ENCODE measurements at places on chromosomes 16 and 17. TPM values are rescaled to one million over a fixed set of nuclear protein-coding genes. Genes with fewer than 3 reads are reported as not detected.

GRCh38 chr16:82657239-82657638 is 30.5 kb downstream of the CDH13 start:
- H3K27me3 ChIP-seq: no peaks in the 10 kb centered on the region
- H3K27ac ChIP-seq: no peak overlapping the region
- no peak for DNase-seq
- no peaks in the 10 kb centered on the region for H3K36me3 ChIP-seq
- peaks cover 59% of the 10 kb centered on the region for H3K4me1 ChIP-seq

DNA sequence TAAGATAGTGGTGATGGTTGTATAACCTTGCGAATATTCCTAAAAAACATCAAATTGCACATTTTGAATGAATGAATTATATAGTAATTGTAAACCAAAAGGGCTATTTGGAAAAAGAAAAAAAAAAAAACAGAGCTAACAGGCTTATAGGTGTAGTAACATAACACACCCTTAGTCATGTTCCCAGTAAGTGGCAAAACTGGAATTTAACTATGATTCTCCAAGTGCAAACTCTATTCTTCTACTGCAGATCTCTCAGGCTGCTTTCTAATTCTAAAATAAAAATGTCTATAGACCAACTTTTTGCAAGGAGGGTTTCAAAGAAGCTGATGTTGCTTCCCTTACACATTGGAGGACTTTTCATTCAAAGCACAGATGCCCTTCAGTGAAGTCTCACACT is 293.2 kb upstream of the MON1B start:
- no peak overlapping the region for H3K27ac ChIP-seq
- no peaks in the 10 kb centered on the region for H3K27me3 ChIP-seq
- H3K36me3 ChIP-seq: no peaks in the 10 kb centered on the region
- no peak overlapping the region for H3K4me3 ChIP-seq
- H3K4me1 ChIP-seq: no peaks in the 10 kb centered on the region

DNA sequence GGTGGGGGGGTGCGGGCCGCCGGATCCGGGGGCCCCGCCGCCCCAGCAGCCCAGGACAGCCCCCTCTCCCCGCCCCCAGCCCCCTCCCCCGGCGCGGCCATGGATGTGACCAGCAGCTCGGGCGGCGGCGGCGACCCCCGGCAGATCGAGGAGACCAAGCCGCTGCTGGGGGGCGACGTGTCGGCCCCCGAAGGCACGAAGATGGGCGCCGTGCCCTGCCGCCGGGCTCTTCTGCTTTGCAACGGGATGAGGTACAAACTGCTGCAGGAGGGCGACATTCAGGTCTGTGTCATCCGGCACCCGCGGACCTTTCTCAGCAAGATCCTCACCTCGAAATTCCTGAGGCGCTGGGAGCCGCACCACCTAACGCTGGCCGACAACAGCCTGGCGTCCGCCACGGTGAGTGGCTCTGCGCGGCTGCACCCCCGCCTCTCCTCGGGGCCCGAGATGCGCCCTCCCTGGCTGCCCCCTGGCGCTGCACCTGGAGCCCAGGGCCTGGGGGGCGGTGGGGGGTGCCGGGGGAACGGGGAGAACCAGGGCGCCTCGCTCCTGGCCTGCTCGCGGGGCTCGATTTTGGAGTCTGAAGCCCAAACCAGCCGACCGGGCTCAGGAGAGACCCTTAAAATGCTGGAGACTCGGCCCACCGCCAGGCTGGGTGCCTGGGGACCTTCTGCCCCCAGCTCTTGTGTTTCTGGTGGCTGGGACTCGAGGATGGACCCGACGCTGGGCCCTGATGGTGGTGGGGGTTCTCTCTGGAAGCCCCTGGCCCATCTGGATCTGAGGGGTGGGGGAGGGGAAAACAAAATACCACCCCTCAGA is 744 bp downstream of the CMIP start:
- H3K27me3 ChIP-seq: no peaks in the 10 kb centered on the region
- H3K4me3 ChIP-seq: peak overlapping the region; percentile 93
- no peaks in the 10 kb centered on the region for H3K36me3 ChIP-seq

PHOSPHO1 gene
- total RNA-seq: not detected

NOD2 gene
- total RNA-seq: 0.49 TPM

DNA sequence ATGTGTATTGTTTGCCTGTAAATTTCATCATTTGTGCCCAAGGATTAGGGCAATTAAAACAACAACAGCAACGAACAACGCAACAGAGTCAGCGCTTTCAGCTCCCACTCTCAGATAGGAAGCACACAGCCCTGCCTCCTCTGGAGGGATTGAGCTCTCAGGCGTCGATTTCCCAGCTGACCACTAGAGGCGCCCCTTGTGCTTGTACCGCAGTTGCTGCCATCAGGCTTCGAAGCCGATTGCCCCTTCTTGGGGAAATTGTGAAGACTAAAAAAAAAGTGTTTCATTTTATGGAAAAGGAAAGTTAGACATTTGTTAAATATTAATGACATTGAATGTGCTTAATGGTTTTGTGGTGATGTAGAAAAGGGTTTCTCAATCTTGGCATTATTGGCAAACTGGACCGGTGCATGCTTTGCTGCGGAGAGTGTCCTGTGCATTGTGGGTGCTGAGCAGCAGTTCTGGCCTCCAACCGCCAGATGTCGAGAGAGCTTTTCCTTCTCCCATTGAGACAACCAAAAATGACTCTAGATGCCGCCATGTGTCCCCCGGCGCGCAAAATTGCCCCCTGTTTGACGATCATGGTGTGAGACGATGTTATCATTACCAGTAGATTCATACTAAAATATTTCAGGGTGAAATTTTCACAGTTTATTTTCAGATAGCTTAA is 650.4 kb upstream of the RBFOX1 start:
- peaks cover 1% of the 10 kb centered on the region for H3K27me3 ChIP-seq
- no peaks in the 10 kb centered on the region for H3K4me1 ChIP-seq
- no peaks in the 10 kb centered on the region for H3K36me3 ChIP-seq
- no peak overlapping the region for H3K27ac ChIP-seq

- H3K27me3 ChIP-seq: peaks cover 7% of the 10 kb centered on the region
- no peaks in the 10 kb centered on the region for H3K36me3 ChIP-seq
- DNase-seq: no peak
- H3K27ac ChIP-seq: no peak overlapping the region
- H3K4me3 ChIP-seq: no peak overlapping the region
Measured at GRCh38 chr17:43814026-43814425, 18.9 kb downstream of the MPP3 start.

GRCh38 chr16:68429076-68429854 is 19.0 kb downstream of the SMPD3 start:
- no peaks in the 10 kb centered on the region for H3K36me3 ChIP-seq
- no peak for DNase-seq
- no peak overlapping the region for H3K4me3 ChIP-seq
- no peaks in the 10 kb centered on the region for H3K27me3 ChIP-seq

GRCh38 chr17:6421700-6422604 is 13.0 kb downstream of the AIPL1 start:
- no peaks in the 10 kb centered on the region for H3K36me3 ChIP-seq
- H3K4me3 ChIP-seq: no peak overlapping the region
- peaks cover 16% of the 10 kb centered on the region for H3K27me3 ChIP-seq
- peak; percentile 60 for DNase-seq

ABAT gene
- 10.0 TPM for total RNA-seq

- peaks cover 15% of the 10 kb centered on the region for H3K27me3 ChIP-seq
- H3K36me3 ChIP-seq: peaks cover 11% of the 10 kb centered on the region
- no peak for DNase-seq
Measured at GRCh38 chr17:79795795-79796443, 958 bp downstream of the CBX8 start.

GRCh38 chr16:81003610-81004460 is 2.9 kb downstream of the CMC2 start:
- H3K36me3 ChIP-seq: no peaks in the 10 kb centered on the region
- peak overlapping the region; percentile 78 for H3K4me3 ChIP-seq
- H3K27me3 ChIP-seq: no peaks in the 10 kb centered on the region
- no peak for DNase-seq

DNA sequence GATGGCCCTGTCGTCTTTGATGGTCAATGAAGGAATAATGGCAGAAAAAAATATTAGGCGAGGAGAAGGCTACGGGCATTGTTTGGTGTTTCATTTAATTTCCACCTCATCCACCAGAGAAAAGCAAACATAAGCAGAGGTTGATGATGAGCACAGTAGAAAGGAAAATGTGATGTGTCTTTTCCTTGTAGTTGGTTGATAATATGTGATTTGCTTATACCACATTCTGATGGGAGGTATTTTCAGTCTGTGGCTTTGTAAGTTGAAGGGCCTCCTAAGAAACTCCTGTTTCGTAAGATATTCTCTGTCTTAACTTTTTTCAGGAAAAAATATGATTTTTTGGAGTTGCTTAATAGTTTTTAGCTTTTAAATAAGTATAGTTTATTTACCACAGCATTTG is 215.7 kb downstream of the PRKCA start:
- DNase-seq: no peak
- no peak overlapping the region for H3K27ac ChIP-seq
- H3K4me3 ChIP-seq: no peak overlapping the region
- H3K4me1 ChIP-seq: peaks cover 51% of the 10 kb centered on the region
- peaks cover 4% of the 10 kb centered on the region for H3K36me3 ChIP-seq

KRTAP29-1 gene
- total RNA-seq: not detected

- H3K27me3 ChIP-seq: peaks cover 57% of the 10 kb centered on the region
- H3K27ac ChIP-seq: peak overlapping the region; percentile 19
- DNase-seq: no peak
- no peaks in the 10 kb centered on the region for H3K36me3 ChIP-seq
Measured at GRCh38 chr16:30027588-30028437, 3.3 kb downstream of the TLCD3B start.

DNA sequence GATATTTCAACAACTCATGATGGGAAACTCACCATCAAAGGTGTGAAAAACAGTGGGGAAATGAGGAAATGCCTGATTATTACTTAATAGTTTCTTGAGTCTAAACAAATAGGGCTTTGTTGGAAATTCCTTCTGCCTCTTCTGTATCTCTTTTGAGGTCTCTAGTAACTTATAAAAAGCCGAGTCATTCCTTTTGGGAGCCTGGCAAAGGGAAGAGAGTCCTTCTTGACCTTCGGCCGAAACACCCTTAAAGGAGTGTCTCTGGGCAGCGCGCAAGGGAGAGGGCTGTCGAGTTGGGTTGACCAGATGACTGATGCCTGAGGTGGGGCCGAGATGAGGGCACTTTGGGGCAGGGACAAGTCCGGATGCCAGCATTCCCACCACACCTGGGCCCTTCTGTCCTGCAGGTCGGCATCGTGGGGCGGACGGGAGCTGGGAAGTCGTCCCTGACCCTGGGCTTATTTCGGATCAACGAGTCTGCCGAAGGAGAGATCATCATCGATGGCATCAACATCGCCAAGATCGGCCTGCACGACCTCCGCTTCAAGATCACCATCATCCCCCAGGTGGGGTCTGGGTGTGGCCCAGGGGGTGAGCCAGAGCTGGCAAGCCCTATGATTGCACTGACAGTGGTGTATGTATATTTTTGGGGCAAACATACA is 89.2 kb downstream of the ABCC6 start:
- H3K27me3 ChIP-seq: no peaks in the 10 kb centered on the region
- peak overlapping the region; percentile 42 for H3K4me3 ChIP-seq
- no peak for DNase-seq
- no peak overlapping the region for H3K27ac ChIP-seq
- H3K36me3 ChIP-seq: peaks cover 27% of the 10 kb centered on the region

- H3K4me1 ChIP-seq: no peaks in the 10 kb centered on the region
- no peaks in the 10 kb centered on the region for H3K27me3 ChIP-seq
- no peak overlapping the region for H3K4me3 ChIP-seq
- DNase-seq: no peak
- H3K27ac ChIP-seq: no peak overlapping the region
Measured at GRCh38 chr17:21239680-21240368, 13.4 kb downstream of the NATD1 start.

HS3ST3A1 gene
- not detected for total RNA-seq

- peaks cover 3% of the 10 kb centered on the region for H3K4me1 ChIP-seq
- H3K36me3 ChIP-seq: peaks cover 85% of the 10 kb centered on the region
- no peak overlapping the region for H3K4me3 ChIP-seq
- DNase-seq: no peak
- H3K27ac ChIP-seq: no peak overlapping the region
Measured at GRCh38 chr17:19656851-19657581, 8.5 kb downstream of the ALDH3A2 start.

DNA sequence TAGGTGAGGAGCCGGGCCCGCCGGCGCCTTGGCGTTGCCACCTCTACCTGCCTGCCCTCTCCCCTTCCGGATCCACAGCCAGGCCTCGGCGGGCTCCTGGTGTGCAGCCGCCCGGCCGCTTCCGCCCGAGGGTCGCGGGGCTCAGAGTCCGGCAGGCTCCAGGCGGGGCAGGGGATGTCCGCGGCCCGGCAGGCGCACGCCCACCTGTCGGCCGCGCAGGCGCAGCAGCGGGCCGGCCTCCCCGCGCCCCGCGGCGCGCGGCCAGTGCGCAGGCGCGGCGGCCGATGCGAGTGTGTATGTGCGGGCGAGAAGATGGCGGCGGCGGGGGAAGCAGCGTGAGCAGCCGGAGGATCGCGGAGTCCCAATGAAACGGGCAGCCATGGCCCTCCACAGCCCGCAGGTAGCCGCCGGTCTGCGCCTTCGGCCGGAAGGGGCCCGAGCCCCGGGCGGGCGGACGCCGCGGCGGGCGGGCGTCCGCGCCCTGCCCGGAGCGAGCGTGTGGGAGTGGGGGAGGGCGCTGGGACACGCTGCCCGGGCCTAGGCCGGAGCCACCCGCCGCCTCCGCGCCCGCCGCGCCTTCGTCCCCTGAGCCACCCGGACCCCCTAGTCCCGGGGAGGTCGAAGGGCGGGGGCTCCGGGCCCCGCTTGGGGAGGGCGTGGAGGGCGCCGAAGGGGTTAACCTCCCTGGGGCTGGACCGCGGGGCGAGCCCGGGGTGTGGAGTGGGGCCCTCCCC is at the start of gene USP10:
TSS of gene USP10 (plus strand) at position 289 of the 734 bp plus-strand sequence. CDS start at position 380, 91 bp downstream.
- H3K27me3 ChIP-seq: no peaks in the 10 kb centered on the region
- H3K27ac ChIP-seq: peak within 1 kb of the TSS; percentile 97
- H3K36me3 ChIP-seq: peaks cover 4% of the 10 kb centered on the region
- DNase-seq: peak; percentile 89
- peak within 1 kb of the TSS; percentile 93 for H3K4me3 ChIP-seq
- H3K4me1 ChIP-seq: peaks cover 49% of the 10 kb centered on the region

DNA sequence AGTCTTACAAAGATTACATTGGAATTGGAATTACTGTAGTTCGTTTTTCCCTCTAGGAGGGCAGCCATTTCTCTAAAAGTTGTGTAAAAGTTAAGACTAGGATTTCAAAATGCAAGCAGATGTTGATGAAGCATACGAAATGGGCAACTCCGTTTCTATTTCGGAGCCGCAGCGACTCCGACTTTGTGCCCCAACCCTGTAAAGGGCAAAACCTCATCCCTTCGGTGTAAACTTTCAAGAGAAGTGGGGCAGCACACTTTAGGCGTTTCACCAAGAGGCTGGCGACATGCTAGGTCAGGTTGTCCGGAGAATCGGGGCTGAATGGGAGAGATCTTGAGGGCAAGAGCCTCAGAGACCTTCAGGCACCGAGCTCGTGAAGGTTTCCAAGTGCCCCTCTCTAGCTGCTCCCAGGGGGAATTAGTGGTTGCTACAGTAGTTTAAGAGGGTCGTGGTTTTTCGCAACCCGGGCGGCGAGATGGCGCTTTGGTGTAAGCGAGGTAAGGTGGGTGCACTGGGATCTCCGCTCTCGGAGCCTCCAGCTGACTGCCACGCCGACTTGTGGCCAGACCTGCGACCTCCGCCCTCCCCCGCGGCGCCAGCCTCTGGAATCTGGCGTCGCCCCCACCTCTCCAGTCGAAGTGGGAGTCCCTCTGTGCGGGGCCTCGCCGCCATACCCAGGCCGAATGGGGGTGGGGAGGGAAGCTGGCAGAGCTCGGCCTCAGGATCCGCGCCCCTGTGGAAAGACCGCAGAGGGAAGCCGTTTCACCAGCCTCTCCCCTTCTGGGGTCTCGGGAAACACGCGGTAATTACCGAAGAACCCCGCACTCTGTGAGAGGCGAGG is 1.0 kb upstream of the HEXIM2 start:
- peak; percentile 46 for DNase-seq
- H3K4me1 ChIP-seq: peaks cover 49% of the 10 kb centered on the region
- H3K4me3 ChIP-seq: peak overlapping the region; percentile 97
- H3K27ac ChIP-seq: peak overlapping the region; percentile 97
- no peaks in the 10 kb centered on the region for H3K27me3 ChIP-seq

Data from naive thymus-derived CD8-positive, alpha-beta T cell (primary cell).